ENCODE measurements at places on chromosomes 6 and 20.

DNA sequence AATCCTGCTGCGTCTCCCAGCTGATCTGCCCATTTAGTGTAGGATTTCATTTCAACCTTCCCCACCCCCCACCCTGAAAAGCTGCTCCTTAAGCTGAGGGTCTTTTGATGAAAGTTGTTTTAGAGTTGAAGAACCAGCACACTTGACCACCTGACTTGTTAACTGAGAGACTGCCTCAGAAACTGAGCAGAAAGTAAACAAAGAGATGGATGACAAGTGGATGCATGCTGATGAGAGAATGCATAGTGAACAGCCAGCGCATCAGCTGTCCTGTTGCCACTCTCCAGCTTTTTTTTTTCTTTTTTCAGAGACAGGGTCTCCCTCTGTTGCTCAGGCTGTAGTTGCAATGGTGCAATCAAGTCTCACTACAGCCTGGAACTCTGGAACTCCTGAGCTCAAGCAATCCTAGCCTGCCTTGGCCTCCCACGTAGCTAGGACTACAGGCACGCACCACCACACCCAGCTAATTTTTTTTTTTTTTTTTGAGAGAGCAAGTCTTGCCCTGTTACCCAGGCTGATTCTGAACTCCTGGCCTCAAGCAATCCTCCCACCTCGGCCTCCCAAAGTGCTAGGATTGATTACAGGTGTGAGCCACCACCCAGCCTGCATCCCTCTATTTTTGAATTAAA is 9.5 kb downstream of the RPL10A start:
- H3K4me1 ChIP-seq, result no peaks in the 10 kb centered on the region
- peaks cover 7% of the 10 kb centered on the region for H3K36me3 ChIP-seq
- H3K27ac ChIP-seq, result no peak overlapping the region
- no peak for DNase-seq

- no peak overlapping the region for H3K4me3 ChIP-seq
- peaks cover 6% of the 10 kb centered on the region for H3K4me1 ChIP-seq
- peaks cover 37% of the 10 kb centered on the region for H3K27me3 ChIP-seq
- DNase-seq, result no peak
- no peak overlapping the region for H3K27ac ChIP-seq
These were observed 15.0 kb downstream of the CPNE5 start for GRCh38 chr6:36824253-36824652.

DNA sequence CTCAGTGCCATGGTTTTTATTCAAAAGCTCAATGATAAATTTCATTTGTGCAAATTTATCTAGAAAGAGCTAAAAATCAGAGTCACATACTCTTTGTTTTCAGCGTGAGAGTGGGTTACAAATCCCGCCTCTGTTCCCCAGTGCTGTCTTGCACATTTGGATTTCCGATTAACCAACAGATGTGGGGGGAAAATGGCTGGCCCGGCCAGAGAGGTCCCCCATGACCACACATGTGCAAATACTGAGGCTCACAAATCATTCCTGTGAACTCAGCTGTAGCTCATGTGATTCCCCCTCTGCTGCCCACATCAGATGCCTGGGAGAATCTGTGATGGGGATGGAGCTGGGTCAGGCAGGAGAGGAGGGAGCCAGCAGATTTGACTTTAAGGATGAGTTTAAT is 168.7 kb downstream of the PAX1 start:
- H3K4me1 ChIP-seq, result no peaks in the 10 kb centered on the region
- no peaks in the 10 kb centered on the region for H3K36me3 ChIP-seq

DNA sequence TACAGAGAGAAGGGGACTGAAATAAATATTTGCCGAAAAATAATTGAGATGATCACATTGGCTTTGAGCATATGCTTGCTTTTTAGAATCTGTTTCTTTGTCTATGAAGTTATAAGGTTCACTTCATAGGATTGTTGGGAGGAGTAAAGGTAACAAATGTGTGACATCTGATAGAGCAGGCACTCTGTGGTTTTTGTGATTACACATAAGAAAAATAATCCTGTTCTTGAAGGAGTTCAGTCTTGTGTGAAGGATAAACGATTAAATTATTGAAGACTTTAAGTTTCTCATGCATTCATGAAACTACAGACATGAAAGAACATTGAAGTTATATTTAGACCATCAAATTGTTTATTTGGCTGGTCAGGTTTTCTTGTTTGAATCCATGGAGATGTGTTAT is 45.0 kb downstream of the QKI start:
- peak overlapping the region; percentile 96 for H3K27ac ChIP-seq
- peaks cover 10% of the 10 kb centered on the region for H3K36me3 ChIP-seq
- H3K4me1 ChIP-seq, result peaks cover 67% of the 10 kb centered on the region
- no peak for DNase-seq
- H3K27me3 ChIP-seq, result no peaks in the 10 kb centered on the region

DNA sequence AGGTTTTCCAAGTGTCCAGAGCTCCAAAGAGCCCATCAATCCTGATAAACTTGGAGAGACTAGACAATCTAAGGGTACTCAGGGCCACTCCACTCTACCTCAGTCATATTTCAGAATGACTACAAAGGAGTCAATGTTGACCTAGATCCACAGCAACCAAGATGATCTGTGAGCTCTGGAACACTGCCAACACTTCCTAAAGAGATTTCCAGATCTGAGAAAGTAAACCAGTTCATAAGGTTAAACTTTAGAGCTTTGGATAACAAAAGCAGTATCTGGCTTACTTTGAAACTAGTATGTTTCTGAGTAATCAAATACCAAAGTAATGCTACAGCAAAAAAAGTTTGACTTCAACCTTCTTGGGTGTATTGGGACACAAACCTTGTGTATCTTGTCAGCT is 122.7 kb downstream of the BTBD9 start:
- H3K4me3 ChIP-seq, result no peak overlapping the region
- peaks cover 2% of the 10 kb centered on the region for H3K36me3 ChIP-seq
- no peaks in the 10 kb centered on the region for H3K27me3 ChIP-seq
- H3K27ac ChIP-seq, result no peak overlapping the region
- no peak for DNase-seq
- peaks cover 29% of the 10 kb centered on the region for H3K4me1 ChIP-seq

DNA sequence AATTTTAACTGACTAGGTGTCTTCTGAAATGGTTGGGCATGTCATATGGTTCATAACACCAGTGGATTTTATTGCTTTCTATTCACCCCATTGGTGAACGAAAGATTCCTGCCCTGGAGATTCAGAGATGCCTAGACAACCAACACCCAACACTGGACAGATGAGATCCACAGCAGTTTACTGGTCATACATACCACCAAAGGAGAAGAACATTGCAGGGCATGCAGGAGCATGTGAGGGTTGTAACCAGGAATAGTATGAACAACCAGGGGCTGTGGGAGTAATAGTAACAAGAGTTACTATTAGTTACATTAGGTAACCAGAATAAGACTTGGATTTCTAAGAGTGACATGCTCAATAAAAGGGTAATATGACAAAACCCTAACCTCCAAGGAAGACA is 77.8 kb upstream of the FABP7 start:
- H3K4me3 ChIP-seq, result no peak overlapping the region
- H3K27me3 ChIP-seq, result no peaks in the 10 kb centered on the region
- no peaks in the 10 kb centered on the region for H3K4me1 ChIP-seq
- no peak overlapping the region for H3K27ac ChIP-seq
- H3K36me3 ChIP-seq, result no peaks in the 10 kb centered on the region
- DNase-seq, result no peak

- H3K36me3 ChIP-seq, result no peaks in the 10 kb centered on the region
- H3K27me3 ChIP-seq, result peaks cover 6% of the 10 kb centered on the region
- no peaks in the 10 kb centered on the region for H3K4me1 ChIP-seq
- H3K4me3 ChIP-seq, result no peak within 1 kb of the TSS
- DNase-seq, result no peak
These were observed at the start of gene GSTA3 for GRCh38 chr6:52909531-52909930. Gene GSTA3, minus strand, starts transcription at chr6:52909698. Its CDS starts 3,864 bp downstream, at chr6:52905834.

DNA sequence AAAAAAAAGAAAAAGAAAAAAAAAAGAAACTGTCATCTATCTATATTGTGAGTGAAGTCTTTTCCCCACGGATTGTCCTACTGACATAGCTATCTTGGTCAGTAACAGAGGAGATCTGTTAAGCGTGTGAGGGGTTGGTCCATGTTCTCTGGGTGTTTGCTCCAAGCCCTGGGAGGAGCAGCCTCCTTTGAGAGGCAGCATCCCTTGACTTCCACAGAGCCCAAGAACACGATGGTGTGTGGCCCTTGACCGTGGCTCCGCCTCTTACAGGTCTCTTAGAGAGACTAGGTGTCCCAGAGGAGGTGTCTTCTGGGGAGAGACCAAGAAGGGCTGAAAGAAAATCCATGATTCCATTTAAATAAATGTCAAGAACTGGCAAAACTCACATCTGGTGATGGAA is 60.1 kb upstream of the GTSF1L start:
- peaks cover 2% of the 10 kb centered on the region for H3K36me3 ChIP-seq
- H3K27ac ChIP-seq, result peak overlapping the region; percentile 25
- DNase-seq, result no peak
- peak overlapping the region; percentile 67 for H3K4me3 ChIP-seq

DNA sequence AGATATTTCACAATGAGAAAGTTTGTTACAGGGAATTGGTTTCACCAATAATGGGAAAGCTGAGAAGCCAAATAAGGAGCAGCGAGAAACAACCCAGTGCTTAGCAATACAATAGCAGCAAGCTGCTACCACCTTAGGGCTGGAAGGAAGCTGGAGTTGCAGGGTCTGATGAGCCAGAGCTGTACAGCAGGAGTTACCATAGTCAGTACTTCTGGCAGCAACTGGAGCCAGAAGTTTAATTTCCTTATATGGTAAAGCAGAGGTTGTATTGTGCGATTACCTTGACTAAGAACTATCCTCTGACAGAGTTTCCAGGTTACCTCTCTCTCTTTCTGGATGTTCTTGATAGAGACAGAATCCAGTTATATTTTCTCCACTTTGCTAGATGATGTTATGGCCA is 137.1 kb upstream of the OLIG3 start:
- no peak overlapping the region for H3K27ac ChIP-seq
- peaks cover 5% of the 10 kb centered on the region for H3K27me3 ChIP-seq
- H3K4me3 ChIP-seq, result no peak overlapping the region
- no peak for DNase-seq

DNA sequence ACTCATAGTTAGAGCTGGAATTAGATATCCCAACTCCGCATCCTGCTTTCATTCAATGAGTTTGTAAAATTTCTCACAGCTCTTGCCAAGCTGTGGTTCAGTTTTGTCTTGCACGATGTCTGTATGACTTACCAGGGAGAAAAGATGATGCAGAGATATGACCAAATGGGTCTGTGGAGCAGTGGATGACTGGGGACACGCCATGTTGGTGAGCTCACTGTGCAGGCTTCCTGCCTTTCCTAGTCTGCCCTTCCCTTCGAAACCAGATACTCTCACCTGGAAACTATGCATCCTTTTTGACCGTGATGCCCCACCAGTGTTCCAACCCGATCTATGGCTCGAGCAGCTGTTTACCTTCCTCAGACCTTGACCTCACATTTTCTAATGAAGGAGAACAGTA is 262.7 kb upstream of the BMP2 start:
- H3K27me3 ChIP-seq, result no peaks in the 10 kb centered on the region
- no peak overlapping the region for H3K27ac ChIP-seq
- DNase-seq, result no peak
- no peaks in the 10 kb centered on the region for H3K4me1 ChIP-seq
- peaks cover 1% of the 10 kb centered on the region for H3K36me3 ChIP-seq
- H3K4me3 ChIP-seq, result no peak overlapping the region

DNA sequence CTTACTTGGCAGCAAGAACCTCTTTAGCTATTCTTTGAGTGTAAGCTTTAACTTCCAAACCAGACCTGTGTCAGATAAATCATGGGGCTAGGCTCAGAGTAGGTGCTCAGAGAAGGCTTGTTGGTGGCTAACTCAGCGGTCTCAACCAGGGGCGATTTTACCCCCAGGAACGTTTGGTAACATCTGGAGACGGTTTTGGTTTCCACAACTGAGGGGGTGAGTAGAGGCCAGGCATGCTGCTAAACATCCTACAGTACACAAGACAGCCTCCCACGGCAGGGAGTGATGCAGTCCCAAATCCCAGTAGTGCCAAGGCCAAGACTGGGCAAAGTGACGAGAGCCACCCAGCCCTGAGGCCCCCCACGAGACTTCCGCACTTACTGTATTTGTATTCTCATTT is 59.2 kb downstream of the RAB44 start:
- H3K4me3 ChIP-seq, result peak overlapping the region; percentile 51
- DNase-seq, result no peak
- peaks cover 70% of the 10 kb centered on the region for H3K4me1 ChIP-seq
- peak overlapping the region; percentile 99 for H3K27ac ChIP-seq
- H3K36me3 ChIP-seq, result peaks cover 5% of the 10 kb centered on the region
- H3K27me3 ChIP-seq, result no peaks in the 10 kb centered on the region

GRCh38 chr6:165702669-165703068 is 39.6 kb upstream of the PDE10A start:
- no peak overlapping the region for H3K4me3 ChIP-seq
- H3K4me1 ChIP-seq, result no peaks in the 10 kb centered on the region
- H3K27ac ChIP-seq, result no peak overlapping the region

DNA sequence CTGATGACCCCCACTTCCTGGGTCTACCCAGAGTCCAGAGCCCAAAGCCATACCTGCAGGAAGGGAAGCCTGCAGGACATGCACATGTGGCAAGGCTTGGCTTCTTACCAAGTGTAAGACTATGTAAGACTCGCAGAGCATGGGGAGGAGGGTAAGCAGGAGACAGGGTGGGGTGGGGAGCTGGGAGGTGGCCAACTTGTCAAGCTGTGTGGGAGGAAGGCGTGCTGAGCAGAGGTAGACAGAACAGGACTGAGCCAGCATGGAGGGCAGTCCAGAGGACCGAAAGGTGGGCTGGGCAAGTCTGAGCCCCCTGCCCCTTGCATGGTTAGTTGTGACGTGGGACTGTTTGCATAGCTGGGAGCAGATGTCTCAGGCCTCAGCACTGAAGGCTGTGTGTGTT is 53.4 kb upstream of the RNF24 start:
- no peak overlapping the region for H3K4me3 ChIP-seq
- H3K4me1 ChIP-seq, result no peaks in the 10 kb centered on the region
- no peak for DNase-seq

- H3K36me3 ChIP-seq, result no peaks in the 10 kb centered on the region
- no peak overlapping the region for H3K4me3 ChIP-seq
- no peak overlapping the region for H3K27ac ChIP-seq
These were observed 579.9 kb downstream of the MMUT start for GRCh38 chr6:48883116-48883515.

DNA sequence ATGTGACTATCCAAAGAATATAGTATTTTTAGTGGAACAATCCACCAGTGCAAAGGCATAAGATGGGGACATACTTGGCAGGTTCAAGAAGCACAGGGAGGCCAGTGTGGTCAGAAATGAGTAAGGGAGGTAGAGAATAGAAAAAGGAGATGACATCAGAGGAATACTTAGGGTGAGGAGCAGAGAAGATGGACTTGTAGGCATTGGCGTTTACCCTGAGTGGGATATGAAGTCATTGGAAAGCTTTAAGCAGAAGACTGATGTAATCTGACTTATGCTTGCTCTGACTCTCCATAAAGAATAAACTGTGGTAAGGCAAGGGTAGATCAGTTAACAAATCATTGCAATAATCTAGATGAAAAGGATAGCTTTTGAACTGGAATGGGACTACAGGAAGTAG is 228.7 kb downstream of the GJA1 start:
- H3K36me3 ChIP-seq, result no peaks in the 10 kb centered on the region
- H3K27me3 ChIP-seq, result no peaks in the 10 kb centered on the region
- no peak overlapping the region for H3K27ac ChIP-seq
- no peak overlapping the region for H3K4me3 ChIP-seq
- no peaks in the 10 kb centered on the region for H3K4me1 ChIP-seq

DNA sequence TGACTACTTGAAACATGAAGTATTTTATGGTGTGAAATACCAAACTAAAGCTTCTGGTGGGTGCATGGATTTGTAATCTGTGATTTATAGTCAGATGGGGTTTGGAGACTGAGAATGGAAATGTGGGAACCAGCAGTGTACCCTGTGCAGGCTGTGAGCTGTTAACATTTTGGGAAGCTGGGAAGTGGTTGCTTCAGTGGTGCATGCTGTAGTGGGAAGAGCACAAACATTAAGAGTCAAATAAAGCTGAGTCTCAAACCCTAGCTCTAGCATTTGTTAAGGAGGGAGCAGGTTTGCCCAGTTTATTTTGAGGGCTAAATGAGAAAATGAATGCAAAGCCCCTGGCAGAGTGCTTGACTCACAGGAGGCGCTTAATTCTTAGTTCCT is 235.7 kb downstream of the ZFAND3 start:
- H3K27me3 ChIP-seq, result no peaks in the 10 kb centered on the region
- H3K4me1 ChIP-seq, result peaks cover 51% of the 10 kb centered on the region
- no peak overlapping the region for H3K4me3 ChIP-seq
